ENCODE measurements at places on chromosomes 7 and 10. TPM values are rescaled to one million over a fixed set of nuclear protein-coding genes. Genes with fewer than 3 reads are reported as not detected.

DNA sequence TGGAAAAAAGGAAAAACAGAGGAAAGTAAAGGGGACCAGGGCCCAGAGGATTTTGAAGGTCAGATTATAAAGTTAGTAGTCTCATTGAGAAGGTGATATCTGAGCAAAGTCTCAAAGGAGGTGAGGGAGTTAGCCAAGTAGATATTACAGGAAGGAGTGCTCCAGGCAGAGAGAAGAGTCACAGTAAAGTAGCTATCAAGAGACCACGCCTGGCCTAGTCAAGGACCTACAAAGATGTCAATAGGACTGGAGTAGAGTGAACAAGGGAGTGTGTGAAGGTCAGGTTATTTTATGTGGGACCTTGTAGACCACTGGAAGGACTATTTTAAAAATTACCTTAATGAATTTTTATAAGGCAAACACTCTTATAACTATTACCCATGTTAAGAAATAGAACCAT, 64.8 kb downstream of the TPST1 start:
- DNase-seq: no peak

NCF1 gene
- total RNA-seq: 15.3 TPM

ASZ1 gene
- not detected for total RNA-seq

DNA sequence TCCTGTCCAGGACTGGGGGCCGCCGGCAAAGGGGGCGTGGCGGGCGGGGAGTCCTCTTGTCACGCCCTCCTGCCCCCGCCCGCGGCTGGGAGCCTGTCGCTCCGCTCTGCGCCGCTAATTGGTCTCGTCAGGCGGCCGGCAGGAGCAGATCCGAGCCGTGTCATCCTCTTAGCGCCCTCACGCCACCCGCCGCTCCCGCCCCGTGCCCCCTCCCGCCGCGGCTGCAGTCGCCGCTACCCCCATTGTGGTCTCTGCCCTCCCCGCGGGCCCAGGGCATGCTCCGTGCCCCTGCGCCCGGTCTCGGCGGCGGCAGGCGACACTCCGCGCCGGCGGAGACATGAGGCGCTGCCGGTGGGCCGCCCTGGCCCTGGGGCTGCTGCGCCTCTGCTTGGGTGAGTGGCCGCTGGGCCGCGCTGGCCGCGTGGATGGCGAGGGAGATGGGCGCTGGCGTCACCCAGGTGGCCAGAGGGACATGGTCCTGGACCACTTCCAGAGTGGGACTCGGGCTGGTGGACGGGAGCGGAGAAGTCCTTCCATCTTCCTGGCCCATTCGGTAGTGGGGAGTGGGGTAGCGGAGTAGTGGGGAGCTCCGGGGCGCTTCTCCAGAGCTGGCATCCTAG, at the start of gene CDHR1:
Gene CDHR1, plus strand, starts transcription at position 114 of the 620 bp plus-strand sequence. Its CDS starts 224 bp downstream, at position 338.
- DNase-seq: no peak

DNA sequence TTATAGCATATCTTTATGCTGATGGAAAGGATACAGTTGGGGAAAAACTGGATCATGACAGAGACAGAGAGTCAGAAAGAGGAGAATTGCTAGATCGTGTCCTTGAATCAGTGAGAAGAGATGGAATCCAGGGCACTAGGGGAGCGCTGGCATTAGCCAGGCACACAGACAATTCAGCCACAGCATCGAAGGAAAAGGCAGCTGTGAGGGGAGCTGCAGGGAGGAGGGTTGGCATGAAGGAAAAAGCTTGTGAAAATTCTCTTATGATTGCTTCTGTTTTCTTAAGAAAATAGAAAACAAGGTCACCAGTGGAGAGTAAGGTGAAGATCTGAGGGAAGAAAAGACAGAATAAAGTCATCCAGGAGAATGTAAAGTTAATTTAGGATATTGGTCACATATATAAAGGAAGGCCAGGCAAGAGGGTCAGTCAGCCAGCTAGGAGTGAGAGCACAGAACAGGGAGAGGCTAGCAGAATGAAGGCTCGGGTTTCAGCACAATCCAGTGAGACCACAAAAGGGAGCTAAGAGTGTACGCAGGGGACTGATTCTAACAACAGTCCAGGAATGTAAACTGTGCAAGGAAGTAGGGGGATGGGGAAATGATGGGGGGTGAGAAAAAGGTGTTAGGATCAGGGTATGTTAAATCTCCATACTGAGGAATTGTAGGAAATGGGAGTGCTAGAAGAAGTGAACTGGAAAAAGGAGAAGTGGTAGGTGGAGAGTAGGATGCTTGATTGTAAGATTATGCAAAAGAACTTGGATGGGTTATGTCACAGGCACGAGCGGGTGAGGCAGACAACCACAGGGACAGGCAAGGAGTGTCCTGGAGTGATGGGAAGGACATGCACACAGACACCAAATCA, 112.0 kb downstream of the RNF32 start:
- DNase-seq: no peak

- no peak for DNase-seq
These were observed 153.5 kb downstream of the RNF216 start for GRCh38 chr7:5627745-5628547.

DNA sequence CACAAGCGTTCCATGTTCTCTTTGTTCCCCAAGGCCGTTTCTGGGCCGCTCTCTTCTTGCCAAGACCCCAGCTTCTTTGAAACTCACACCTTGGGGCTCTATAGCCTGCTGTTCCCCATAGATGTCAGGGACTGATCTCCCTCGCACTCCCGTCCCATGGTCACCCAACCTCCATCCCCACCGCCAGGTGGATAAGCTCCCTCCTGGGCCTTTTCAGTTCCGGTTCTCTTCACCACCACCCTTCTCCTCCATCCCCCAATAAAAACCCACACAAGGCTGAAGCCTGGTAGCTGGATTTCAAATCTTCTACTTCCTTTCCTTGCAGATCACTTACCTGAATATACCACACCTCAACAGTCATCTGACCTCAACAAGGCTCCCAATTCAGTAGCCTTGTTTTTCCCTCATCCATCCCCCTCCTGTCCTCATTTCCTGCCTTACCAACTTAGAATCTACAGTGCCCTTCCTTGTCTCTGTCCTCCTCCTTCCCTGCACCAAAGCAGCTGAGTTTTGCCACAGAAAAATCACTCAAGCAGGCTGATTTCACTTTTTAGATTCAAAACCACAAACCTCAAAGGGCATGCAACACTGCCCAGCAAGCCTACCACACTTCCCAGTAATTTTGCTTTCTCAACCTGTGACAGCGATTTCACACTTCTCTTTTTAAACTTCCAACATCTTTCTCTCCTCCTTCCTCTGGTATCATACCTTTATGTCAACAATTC, 7.7 kb downstream of the SLC37A3 start:
- no peak for DNase-seq

GRCh38 chr10:43352951-43353350, 18.5 kb upstream of the FXYD4 start:
- no peak for DNase-seq

GRCh38 chr7:125526092-125526491, 596.5 kb upstream of the POT1 start:
- DNase-seq: no peak

DNA sequence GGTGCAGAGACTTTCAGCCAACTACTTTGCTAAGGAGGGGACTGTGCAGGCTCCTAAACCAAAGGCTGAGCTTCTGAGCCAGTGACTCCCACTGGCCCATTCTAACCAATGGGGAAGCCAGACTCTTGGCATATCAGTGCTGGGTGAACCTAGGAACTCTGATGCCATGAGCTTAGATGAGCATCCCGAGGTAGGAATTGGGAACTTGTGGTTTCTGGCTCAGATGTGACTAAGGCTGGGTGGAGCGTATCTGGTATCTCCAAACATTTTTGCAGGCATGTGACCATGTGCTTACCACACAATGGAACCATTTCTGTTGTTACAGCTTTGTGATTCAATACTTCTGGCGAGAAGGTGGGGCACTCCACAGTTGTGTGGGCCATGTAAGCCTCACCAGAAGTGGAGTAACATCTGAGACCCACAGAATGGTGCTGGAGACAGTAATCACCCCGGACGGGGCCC, 2.5 kb upstream of the AVPI1 start:
- DNase-seq: no peak

GRCh38 chr10:103641326-103641725, 147.8 kb downstream of the NEURL1 start:
- DNase-seq: no peak

DNA sequence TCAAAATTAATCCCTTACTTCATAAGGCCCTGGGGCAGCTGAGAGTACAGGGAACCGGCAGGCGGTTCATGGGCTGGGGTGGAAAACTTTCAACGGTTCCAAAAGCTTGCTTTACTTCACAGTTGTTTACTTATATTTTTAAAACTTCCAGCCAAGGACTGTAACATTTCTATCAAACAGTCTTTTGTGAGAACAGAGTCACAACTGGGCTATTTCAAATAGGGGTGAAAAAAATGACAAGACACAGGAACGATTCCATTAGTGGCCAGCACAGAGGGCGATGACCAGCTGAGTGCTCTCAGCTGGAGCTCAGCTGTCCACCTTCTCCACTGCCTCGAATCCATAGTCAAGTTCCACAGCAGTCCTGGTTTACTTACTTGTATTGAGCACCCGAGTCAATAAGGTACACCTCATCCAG, 48.2 kb downstream of the XPNPEP1 start:
- peak; percentile 50 for DNase-seq

- DNase-seq: no peak
These were observed 29.8 kb upstream of the WAC start for GRCh38 chr10:28503114-28503513.

DNA sequence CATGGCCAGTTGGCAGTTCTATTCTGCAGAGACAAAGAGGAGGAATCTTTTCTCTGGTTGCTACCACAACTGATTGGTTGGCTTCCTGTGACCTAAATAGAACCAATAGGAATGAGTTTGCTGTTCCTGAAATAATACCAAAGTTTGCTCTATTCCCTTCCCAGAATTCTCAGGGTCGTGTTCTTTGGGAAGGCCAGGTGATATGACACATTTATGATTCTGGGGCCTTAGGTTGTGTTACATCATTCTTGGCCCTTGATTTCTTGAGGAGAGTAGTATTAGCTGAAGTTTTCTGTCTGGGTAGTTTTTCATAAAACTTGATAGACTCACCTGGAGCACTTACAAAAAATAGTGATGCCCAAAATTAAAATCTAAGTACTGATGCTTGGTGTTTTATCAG, 171.9 kb downstream of the LRRC4 start:
- no peak for DNase-seq

DNA sequence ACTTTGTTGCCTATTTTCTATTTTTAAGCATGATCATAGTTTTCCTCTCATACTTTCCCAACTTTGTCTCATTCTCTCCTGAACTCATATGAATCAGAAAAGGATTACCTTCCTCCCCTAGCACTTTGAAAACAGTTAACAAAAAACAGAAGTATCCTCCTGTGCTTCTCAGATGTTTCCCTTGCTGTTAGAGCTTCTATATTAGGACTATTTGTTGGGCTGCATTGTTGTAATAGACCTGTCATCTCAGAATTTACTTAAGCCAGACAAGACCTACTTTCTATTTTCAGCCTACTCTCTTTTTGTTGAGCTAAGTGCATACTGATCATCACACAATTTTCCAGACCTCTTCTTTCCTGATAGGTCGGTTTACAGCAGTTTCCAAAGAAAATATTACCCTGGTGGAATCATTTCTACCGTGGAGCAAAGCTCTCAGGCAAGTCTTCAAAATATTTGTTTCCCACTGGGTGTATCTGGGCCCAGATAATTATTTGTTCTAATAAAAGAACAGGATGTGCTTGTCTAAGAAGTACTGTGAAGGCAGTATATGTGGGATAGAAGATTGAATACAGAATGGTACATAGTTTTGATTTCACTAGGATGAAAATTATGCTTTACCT, 411.9 kb upstream of the KLF6 start:
- DNase-seq: no peak

DNA sequence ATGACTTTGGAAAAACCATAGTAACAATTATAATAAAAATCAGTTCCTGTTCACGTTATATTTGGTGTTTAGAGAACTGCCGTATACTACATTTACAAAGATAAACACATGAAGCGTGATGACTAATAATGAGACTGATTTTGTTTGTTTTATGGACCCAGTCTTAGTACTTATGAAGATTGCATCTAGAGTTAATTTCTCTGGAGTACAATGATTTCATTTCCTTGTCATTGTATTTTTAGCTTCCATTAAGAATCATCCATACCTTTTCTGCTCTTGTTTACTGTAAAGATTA, 2.9 kb downstream of the RBM20 start:
- DNase-seq: no peak

DNA sequence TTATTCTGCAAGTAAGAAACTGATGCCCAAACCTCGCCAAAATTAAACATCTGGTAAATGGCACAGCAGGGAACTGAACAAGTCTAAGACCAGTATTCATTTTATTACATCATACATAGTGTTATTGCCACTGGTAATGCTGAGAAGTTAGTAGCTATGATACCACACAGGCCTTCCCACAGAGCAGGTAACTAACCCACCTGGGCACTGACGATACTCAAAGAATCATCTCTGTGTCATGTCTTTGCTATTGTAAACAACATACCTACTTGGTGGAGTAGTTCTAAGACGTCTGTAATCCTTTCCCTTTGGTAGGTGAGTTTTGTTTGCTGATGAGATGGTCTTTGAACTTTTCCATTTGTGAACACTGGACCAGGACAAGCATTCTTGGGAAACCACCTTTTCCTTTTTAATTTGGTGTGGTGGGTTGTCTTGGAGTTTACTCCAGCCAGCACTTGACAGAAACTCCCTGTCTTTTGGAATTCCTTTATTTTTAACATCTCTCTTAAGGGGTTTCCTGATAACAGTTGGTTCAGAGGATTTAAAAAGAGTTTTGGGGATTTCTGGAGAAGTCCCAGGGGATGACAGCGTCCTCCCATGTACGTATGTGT, 40.9 kb downstream of the PDSS1 start:
- DNase-seq: no peak

DNA sequence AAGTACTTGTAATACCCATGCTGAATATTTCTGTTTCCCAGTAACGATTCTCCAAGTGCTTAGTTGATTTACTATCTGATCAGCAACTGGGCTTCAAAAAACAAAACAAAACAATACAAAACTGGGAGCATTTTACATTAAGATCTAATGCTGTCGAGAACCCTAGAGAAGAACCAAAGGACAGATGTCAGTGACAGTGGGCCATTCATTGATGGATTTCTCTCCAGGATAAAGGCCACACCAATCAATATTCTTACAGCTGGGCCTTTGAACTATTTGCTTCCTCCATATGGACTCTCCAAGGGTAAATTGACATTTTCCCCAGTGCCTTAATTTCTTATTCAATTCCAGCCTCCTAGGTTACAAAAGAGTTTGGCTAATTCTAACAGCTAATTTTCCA, 217.5 kb downstream of the ADAM12 start:
- DNase-seq: no peak

NKX1-2 gene
- not detected for total RNA-seq

All from sciatic nerve (tissue), 2 donors.